Colonic mucosa (tissue), 4 donors: ENCODE measurements at places on chromosomes 11 and 22. TPM values are rescaled to one million over a fixed set of nuclear protein-coding genes. Genes with fewer than 3 reads are reported as not detected.

DNA sequence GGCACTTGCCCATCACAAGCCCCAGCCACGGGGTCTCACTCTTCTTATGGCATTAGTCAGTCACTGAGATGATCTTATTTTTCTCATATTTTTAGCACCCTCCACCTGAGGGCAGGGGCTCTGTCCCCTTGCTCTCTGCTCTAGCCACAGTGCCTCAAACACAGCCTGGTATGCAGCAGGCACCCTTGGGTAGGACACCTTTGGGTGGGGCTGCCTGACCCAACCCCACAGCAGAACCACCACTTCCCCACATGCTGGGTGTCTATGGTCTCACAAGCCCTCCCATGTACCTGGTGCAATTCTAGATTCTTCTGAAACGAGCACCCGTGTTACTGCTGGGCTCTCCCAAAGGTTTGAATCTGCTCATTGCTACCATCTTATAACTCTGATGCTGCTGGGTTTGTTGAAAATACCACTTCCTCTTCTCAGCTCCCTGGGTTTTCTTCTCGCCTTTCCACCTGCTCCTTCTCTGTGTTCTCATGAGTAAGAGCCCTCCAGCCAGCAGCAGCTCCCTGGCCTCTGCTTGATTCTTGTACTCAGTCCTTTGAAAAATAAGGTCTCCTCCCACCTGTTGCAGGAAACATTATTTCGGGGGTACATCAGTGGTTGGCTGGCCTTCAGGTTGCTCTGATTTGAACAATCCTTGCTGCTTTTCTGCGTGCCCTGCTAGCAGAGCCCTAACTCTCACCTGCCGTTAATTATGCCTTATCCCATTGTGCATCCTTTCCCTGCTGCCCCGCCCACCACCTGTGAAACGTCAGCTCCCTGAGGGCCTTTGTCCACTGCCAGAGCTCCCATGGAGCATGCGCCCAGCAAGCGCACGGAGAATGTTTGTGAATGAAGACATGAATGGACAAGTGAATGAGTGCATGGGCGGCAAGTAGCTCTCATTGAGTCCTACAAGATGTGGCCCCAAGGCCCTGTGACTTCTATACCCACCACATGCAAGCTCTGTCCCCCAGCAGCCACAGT lies 1181.6 kb downstream of the TBC1D22A start:
- no peak for DNase-seq
- H3K4me3 ChIP-seq, result no peak overlapping the region
- H3K27ac ChIP-seq, result no peak overlapping the region
- H3K4me1 ChIP-seq, result no peaks in the 10 kb centered on the region
- H3K36me3 ChIP-seq, result no peaks in the 10 kb centered on the region

DNA sequence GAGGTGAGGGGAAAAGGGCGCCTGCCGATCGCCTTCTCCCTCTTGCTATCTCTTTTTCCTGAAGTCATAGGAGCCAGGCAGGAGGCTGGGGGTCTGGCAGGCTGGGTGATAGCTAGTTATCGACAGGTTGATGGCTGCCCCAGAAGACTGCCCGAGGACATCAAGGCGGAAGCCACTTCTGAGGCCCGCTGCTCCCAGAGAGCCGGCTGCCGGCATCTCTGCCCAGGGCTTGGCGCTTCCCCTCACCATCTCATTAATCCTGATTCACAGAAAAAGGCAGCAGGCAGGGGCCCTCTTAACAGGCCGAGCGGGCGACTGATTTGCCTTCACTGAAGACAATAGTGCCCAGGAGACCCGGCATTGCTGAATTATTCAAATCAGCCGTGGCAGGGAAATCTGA lies 124.2 kb downstream of the MIAT start:
- H3K4me3 ChIP-seq, result no peak overlapping the region
- H3K27me3 ChIP-seq, result no peaks in the 10 kb centered on the region
- H3K4me1 ChIP-seq, result no peaks in the 10 kb centered on the region
- no peaks in the 10 kb centered on the region for H3K36me3 ChIP-seq

GRCh38 chr22:42785706-42786499 lies 65.2 kb upstream of the A4GALT start:
- no peak overlapping the region for H3K27ac ChIP-seq
- no peaks in the 10 kb centered on the region for H3K27me3 ChIP-seq
- no peak overlapping the region for H3K4me3 ChIP-seq
- no peaks in the 10 kb centered on the region for H3K4me1 ChIP-seq
- H3K36me3 ChIP-seq, result no peaks in the 10 kb centered on the region

DNA sequence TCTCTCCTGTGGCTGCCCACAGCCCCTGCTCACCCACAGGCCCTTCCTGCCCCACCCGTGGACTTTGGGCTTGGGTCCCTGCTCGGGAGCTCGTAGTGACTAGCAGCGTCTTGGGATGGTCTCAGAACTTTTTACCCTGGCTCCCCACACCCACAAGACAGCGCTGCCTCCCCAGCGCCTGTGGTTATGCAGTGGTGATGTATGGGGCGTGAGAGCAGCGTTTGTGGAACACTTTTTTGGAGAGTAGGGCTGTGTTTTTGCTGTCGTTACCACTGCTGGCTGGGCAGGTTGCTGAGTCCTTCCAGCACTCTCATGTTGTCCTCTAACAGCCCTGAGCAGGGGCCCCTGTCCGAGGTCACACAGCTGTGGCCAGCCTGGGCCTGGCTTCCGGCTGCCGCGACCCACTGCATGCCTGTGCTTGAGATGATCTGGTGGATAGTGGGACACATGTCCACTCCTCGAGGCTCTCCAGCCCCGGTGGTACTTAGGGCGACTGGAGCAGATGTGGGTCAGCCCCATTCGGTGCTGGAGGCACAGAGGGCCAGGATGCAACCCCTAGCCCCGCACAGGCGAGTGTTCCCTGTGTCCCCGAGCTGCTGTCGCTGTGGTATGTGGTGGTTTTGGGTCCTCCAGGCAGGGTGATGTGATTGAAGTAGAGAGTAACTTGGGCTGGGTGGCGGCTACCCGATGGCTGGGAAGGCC lies 7.1 kb upstream of the GRAMD4 start:
- no peaks in the 10 kb centered on the region for H3K27me3 ChIP-seq
- peak overlapping the region; percentile 34 for H3K27ac ChIP-seq
- no peak overlapping the region for H3K4me3 ChIP-seq
- DNase-seq, result peak; percentile 69
- H3K4me1 ChIP-seq, result peaks cover 19% of the 10 kb centered on the region

DNA sequence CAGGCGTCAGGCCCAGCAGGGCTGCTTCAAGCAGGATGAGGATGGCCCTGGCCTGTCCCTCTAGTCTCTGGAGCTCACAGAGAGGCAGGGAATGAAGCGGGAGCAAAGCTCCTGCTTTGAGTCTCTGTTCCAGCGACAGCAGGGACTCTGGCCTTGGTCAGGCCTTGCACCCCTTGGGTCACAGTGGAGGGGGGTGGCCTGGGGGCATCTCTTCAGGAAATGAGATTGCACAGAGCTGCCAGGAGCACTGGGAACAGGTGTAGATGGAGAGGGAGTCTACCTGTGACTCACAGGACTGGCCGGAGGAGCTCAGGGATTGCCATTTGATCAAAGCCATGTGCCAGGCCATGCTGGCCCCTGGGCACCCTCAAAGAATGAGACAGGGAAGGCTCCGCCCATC lies 1.6 kb downstream of the ANO1 start:
- H3K4me3 ChIP-seq, result no peak overlapping the region
- no peaks in the 10 kb centered on the region for H3K4me1 ChIP-seq
- no peak overlapping the region for H3K27ac ChIP-seq
- DNase-seq, result no peak
- peaks cover 27% of the 10 kb centered on the region for H3K27me3 ChIP-seq

DNA sequence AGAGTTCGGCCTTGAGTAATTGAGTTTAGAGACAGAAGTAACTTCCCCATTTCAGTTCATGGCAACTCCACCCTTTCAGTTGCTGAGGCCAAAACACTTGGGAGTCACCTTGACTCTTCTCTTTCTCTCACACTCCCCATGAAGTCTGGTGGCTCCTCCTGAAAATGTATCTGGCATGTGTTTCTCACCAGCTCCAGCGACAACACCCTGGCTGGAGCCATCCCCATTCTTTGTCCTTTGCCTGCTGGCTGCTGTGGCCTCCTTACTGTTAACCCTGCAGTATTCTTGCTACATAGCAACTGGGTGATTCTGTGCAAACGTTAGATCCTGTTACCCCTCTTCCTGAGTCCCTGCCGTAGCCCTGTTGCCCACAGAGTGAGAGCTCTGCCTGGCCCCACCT lies 23.8 kb downstream of the SLC6A5 start:
- no peak for DNase-seq
- H3K4me1 ChIP-seq, result no peaks in the 10 kb centered on the region
- no peak overlapping the region for H3K27ac ChIP-seq

DNA sequence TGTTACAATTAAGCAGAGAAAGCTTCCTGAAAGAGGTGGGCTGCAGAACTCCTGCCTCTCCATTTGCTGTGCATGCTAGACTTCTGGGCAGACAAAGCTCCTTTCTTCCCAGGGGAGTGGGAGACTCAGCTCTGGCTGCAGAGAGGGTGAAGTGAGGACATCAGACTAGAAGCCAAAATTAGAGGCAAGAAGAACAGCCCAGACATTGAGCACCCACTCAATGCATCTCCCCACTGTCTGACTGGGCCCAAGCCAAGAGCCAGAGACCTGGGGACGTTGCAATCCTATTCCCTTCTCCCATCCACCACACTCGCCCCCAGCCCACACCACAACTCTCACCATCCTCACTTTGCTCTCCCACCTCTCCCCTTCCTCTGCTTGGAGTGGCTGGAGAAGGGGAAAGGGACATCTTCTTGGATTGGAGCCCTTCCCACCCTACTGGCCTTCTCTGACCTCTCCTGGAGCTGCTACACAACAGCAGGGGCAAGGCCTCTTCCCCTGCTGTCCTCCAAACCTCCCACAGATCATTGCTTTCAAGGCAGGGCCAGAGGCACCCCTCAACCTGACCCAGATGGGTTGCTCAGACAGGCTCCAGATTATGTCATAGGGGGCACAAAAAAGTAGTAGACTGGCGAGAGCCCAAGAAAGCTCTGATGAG lies 477.7 kb upstream of the CADM1 start:
- no peaks in the 10 kb centered on the region for H3K27me3 ChIP-seq
- H3K4me1 ChIP-seq, result no peaks in the 10 kb centered on the region
- H3K27ac ChIP-seq, result no peak overlapping the region

- H3K27me3 ChIP-seq, result no peaks in the 10 kb centered on the region
- H3K4me1 ChIP-seq, result no peaks in the 10 kb centered on the region
- H3K36me3 ChIP-seq, result no peaks in the 10 kb centered on the region
- H3K27ac ChIP-seq, result no peak overlapping the region
Observed at GRCh38 chr11:134664447-134665187, 252.6 kb upstream of the B3GAT1 start.

- H3K4me3 ChIP-seq, result no peak overlapping the region
- no peak for DNase-seq
- no peak overlapping the region for H3K27ac ChIP-seq
- no peaks in the 10 kb centered on the region for H3K36me3 ChIP-seq
- H3K4me1 ChIP-seq, result no peaks in the 10 kb centered on the region
Observed at GRCh38 chr11:2348986-2349385, 28.1 kb upstream of the CD81 start.

- H3K27me3 ChIP-seq, result no peaks in the 10 kb centered on the region
- no peak for DNase-seq
- H3K27ac ChIP-seq, result no peak overlapping the region
- H3K36me3 ChIP-seq, result no peaks in the 10 kb centered on the region
Observed at GRCh38 chr11:133361689-133361994, 170.7 kb downstream of the OPCML start.

- H3K27me3 ChIP-seq, result no peaks in the 10 kb centered on the region
- H3K36me3 ChIP-seq, result no peaks in the 10 kb centered on the region
- H3K4me3 ChIP-seq, result no peak overlapping the region
- H3K4me1 ChIP-seq, result no peaks in the 10 kb centered on the region
Observed at GRCh38 chr11:61012737-61013215, 41.3 kb downstream of the CD6 start.

DNA sequence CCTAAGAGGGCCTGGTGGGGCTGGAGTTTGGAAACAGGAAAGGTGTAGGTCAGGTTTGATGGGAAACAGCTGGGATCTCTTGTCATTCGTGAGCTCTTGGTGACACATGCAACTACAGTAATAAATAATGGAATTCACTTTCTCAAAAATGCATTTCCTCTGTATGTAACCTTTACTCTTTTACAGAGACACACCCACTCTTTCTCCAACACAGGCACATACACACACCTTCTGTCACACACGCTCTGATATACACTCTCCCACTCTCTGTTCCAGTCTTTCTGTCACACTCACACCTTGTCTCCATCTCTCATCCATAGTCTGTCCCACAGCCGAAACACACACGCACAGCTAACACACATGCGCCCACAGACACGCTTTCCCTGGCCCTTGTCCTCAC lies 6.6 kb upstream of the C22orf42 start:
- no peaks in the 10 kb centered on the region for H3K36me3 ChIP-seq
- no peaks in the 10 kb centered on the region for H3K27me3 ChIP-seq
- no peak for DNase-seq
- no peaks in the 10 kb centered on the region for H3K4me1 ChIP-seq
- H3K4me3 ChIP-seq, result no peak overlapping the region

Gene LIF
- 12.5 TPM for total RNA-seq

Gene PTGDR2
- 3.7 TPM for total RNA-seq

Gene CREB3L1
- total RNA-seq, result 143 TPM

Gene B3GAT3
- total RNA-seq, result 21.8 TPM

Gene WBP2NL
- 1.1 TPM for total RNA-seq

Gene MYO7A
- total RNA-seq, result 4.1 TPM
